ENCODE measurements at places on chromosomes 6 and 20.

DNA sequence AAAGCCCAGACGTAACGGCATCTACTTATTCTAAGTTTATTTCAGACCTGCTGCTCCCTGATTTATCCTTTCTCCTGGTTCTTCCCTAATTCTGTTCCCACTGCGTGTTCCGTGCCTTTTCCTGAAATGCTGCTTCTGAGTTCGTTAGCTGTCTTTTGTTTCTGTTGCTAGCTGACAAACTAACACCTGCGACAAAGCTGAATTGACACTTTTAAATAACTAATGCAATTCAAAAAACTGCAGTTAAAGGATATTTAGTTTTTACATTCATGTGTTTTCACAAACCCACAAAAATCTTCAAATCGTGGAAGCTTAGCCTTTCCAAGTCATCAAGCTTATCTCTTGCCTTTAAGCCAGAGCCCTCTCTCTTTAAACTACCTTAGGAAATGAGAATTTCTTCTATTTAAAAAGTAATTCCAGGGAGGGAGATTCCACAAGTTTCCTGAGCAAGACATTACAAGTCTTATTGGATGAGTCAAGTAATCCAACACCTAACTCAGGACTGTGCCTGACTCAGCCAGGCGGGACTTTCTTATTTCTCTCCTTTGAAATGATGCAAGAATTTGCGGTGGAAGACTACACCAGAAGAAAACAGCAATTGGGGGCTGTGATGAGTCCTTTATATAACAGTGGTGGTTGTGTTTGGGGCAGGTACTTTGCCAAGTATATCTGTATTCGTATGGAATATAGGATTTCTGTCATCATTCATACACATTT is 6.3 kb downstream of the ADTRP start:
- DNase-seq, result no peak

DNA sequence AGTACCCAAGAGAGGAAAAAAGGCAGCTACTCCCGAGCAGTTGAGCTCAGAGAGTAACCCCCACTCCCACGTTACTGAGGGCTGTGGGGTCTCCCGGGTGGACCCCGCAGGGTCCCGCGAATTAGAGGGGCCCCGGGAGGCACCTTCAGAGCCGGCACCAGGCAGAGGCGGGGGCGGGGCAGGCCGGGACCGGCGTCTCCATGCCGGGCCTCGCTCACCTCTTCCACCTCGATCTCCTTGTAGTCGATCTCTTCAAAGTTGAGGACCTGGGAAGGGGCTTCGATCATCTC is 381 bp downstream of the MAP3K7 start:
- no peak for DNase-seq

DNA sequence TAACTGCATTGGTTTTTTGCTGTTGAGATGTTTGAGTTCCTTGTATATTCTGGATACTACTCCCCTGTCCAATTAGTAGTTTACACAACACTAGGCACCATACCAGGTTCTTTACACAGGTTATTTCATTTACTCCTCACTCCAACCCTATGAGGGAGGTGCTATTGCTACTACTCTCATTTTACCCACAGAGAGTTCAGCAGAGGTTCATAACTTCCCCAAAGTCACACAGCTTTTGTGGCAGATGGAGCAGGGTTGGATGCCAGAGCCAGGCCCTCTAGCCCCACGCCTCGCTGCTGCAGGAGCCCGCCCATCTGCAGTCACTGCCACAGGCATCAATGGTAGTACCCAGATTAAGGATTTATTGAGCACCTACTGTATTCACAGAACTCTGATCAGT is 61.7 kb upstream of the MAP3K4 start:
- no peak for DNase-seq

DNA sequence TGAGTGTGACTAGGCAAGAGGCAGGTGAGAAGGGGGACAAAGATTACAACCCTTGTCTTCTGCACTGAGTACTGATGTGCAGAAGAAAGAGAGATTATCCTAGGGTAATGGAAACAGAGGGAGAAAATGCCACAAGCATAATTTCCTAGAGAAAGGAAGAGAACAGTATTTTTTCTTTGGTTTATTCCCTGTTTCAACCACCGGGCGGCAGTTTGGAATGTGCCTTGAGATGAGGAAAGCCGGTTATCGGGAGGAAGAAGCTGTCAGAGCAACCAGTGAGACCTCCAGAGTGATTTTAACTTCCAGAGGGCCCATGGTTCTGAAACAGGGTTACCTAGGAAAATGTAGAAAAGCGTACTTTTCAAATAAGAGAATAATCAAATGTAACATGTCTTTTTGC is 121.4 kb downstream of the REV3L start:
- DNase-seq, result no peak

DNA sequence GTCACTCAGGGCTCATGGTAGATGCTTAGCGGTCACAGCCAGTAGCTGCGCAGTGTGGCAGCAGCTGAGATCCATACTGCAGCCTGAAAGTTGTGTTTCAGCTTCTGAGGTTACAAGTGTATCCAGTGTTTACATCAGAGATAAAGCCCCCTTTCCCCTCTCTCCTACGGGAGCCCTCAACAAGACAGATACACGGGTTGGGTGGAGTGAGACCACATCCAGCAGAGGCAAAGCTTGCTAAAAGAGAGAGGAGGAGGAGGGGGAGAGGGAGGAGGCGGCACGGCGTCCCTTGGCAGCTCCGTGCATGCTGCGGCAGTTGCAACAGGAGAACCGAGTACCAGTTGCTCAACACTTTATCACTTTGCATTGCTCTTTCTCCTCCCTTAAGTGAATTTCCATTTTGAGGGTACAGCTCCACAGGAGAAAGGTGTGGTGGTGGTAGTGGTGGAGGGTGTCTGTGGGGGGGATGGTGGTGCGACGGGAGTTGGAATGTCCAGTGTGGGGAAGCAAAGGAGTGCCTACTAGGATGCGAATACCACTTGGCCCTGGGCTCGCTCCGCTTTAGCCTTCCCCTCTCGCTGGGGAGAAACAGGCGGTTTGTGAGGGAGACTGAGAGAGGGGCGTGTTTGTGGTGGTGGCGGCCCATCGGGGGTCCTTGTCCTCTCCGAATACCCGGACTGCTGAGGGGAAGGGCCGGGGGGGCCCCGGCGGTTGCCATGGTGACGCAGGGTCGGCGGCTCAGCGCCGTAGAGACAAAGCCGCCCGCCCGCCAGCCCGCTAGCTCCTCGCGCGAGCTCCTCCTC is 405 bp upstream of the RNF182 start:
- DNase-seq, result no peak

DNA sequence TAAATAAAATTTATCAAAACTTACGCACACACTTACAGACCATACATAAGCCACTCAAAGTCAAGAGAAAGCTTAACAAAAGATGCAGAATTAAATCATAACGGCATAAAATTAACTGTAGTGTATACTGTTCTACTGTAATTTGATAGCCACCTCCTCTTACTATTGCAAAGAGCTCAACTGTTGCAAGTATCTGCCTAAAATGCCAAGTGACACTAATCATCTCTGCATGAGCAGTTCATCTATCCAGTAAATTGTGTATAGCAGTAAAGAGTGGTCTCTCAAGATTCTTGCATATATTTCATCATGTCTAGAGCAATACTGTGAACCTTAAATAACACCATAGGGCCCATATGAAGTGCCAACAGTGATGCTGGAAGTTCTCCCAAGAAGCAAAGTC is 12.3 kb downstream of the OR2H2 start:
- no peak for DNase-seq

- no peak for DNase-seq
Observed at GRCh38 chr6:69623357-69623756, 173.5 kb downstream of the LMBRD1 start.

Data from CD8-positive, alpha-beta T cell (primary cell).